ENCODE measurements at places on chromosomes 1 and 21.

DNA sequence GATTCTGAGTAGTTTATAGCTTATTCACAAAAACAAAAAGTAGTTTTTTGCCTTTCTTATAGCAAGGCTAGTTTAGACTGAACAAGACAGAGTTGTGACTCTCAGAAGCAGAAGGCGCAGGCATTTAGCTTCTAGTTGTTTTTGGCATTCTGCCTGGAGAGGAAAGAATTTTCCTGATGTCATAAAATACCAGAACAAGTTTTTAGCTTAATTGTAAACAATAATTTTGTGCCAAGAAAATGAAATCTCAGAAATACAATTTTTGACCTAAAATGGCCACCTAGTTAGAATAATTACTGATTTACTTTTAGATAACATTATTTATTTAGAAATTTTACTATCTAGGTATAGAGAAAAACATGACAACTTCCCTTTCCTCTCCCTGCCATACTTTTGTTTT, 1.0 kb downstream of the DNAJB4 start:
- DNase-seq = no peak

- peak; percentile 53 for DNase-seq
These were observed 863 bp downstream of the TARBP1 start for GRCh38 chr1:234478152-234478480.

- DNase-seq = no peak
These were observed 110.2 kb upstream of the PLD5 start for GRCh38 chr1:242634732-242635131.

GRCh38 chr21:14585122-14585521, 39.0 kb upstream of the SAMSN1 start:
- no peak for DNase-seq

DNA sequence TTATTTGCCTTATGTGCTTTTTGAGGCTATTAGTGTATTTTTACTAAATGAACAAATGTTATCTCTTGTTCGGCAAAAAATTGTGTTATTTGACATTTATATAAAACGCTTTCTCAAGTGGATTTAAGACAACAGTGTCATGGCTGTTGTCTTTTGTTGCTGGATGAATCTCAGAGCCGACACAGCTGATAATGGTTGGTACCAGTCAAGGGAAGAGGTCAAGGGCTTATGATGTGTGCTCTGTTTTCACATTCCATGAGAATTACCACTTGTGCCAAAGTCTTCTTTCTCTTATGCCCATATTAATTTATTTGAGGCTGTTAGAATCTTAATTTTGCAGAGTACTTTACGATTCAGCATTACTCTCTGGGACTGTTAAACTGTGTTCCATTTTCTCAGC, 17.9 kb upstream of the CD101 start:
- no peak for DNase-seq

DNA sequence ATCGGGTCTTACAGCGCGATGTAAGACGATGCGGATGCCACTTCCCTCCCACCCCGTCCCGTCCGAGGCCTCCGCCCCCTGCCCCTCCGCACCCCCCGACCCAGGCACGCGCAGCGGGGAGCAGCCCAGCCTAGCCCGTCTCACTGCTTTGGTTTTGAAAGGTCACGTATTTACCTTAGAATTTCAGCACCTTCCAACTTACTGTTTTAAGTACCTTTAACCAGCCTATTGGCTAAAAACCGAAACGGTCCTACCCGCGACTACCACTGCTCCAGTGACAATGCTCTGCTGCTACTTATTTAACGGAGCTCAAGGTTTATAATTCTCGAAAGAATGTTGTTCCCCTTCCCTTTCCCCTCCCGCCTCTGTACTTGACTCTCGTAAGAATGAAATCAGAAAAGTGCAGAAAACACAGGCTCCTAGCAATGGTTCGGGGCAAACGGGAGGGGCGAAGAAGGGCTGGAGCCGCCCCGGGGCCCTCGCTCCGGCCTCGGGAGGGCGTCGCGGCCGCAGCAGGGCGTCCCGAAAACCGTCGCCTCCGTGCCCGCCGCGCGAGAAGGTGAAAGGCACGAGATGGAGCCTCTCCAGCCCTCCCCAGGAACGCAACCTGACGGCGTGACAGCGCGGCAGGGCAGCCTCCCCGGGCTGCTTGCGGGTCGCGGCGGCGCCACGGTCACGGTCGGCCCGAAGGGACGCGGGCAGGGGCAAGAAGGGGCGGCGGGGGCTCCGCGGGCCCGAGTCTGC, 667 bp downstream of the TMEM50B start:
- peak; percentile 12 for DNase-seq

GRCh38 chr21:31003471-31003870, 34.8 kb downstream of the KRTAP19-8 start:
- DNase-seq = no peak

DNA sequence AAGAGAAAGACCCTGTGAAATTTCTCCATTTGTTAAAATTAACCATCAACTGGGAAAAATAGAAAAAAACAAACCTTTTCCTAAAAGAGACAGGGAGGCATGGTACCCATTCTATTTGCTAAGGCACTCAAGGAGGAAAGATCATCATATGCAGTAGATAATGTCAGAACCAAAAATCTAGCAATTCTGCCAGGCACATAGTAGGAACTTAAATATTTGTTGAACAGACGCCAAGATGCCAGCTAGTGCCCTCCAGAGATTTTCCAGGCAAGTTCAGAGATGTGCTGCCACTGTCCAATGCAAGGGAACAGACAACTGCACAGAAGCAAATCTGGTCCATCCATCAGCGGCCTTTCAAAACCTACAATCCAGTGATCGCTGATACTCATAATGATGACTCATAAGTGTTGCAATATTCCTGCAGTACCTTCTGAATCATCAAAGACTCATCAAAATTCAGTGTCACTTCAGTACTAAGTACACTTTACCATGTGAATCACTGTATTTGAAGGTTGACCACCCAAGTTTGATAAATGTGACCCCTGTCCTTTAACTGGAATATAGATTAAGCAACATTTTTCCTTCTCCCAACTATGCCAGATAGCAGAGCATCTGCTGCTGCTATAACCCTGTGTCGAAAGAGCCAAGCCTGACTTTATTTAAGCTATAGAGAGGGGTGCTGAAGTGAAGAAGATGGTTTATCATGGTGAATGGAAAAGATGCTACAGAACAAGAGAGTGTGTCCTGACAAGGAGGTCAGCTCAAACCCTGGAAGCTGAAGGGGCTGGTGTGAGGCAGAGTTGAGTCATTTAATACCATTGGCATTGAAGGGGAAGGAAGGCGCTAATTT, 99.1 kb downstream of the MT1HL1 start:
- DNase-seq = no peak

DNA sequence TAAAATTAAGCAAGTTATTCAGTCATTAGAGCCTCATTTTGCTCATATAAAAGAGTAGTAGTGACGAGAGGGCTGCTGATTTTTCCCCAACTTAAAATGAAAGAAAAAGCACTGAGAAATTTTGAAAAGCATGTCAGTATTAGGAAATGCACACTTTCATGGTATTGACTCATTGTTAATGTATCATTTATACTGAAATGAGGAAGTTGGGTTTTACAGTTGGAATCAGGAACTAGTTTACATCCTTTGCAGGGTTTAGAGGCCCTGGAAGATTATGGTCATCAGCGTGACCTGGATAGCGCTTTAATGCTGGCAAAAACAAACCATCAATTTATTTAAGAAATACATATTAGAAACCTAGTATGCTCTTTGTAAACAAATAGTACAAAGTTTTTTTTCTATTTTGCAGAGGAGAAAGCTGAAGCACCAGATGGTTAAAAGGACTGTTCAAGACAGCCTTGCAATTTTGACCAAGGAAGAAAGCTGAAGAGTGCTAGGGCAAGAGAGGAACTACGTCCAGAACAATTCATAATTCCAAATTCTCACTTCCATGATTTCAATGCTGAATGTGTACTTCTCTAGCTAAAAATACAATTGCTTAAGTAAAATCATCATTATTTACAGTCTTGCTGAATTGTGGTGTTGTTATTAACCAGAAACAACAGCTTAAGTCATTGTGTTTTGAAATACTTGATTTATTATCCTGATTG, 94.8 kb upstream of the SGIP1 start:
- no peak for DNase-seq

- DNase-seq = no peak
These were observed 576 bp downstream of the SMIM12 start for GRCh38 chr1:34858901-34859445.

Data from activated naive CD4-positive, alpha-beta T cell (primary cell).